ENCODE measurements at places on chromosomes 2 and 18. TPM values are rescaled to one million over a fixed set of nuclear protein-coding genes. Genes with fewer than 3 reads are reported as not detected.

IER3IP1 gene
- total RNA-seq: 11.5 TPM

PLCD4 gene
- 1.1 TPM for total RNA-seq

HOXD3 gene
- total RNA-seq: 23.0 TPM

LYPD6B gene
- not detected for total RNA-seq

SPHKAP gene
- total RNA-seq: not detected

ALK gene
- 0.85 TPM for total RNA-seq

STK36 gene
- total RNA-seq: 33.9 TPM

CERKL gene
- not detected for total RNA-seq

STEAP3 gene
- total RNA-seq: 13.3 TPM

VAMP5 gene
- total RNA-seq: 75.0 TPM
